Left ventricle myocardium inferior (tissue), 1 donor: ENCODE measurements at places on chromosomes 5 and 9. TPM values are rescaled to one million over a fixed set of nuclear protein-coding genes. Genes with fewer than 3 reads are reported as not detected.

GRCh38 chr5:116632890-116633289, 58.3 kb upstream of the SEMA6A start:
- no peak for DNase-seq

DNA sequence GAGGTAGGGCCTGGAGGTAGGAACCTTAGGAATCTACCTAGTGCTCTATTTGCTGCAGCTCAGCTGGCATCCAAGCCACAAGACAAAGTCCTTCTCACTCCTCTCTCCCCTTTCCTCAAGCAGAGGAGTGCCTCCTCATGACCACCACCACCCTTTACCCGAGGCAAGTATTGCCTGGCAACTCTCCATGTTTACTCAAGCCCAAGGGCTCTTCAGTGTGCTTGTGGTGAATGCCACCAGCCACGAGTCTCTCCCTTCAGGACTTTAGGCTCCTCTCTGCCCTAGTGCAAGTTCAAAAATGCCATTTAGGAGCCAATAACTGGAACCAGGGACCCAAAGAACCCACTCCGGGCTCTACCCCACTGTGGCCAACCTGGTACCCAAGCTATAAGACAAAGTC, 514.5 kb upstream of the RGMB start:
- DNase-seq: no peak

DNA sequence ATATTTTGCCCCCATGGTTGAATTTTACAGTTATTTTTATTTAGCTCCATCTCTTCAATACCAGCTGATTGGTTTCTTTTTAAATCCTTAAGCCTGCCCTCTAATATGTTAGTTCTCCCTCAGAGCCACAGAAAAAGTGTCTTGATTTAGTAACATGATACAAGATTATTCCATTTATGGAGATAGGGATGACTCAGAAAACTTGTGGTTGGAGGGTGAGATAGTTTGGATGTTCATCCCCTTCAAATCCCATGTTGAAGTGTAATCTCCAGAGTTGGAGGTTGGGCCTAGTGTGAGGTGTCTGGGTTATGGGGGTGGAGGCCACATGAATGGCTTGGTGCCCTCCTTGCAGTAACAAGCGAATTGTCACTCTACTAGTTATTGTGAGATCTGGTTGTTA, 115.7 kb downstream of the FBXO38 start:
- no peak for DNase-seq

GRCh38 chr5:59099270-59099994, 516.6 kb downstream of the RAB3C start:
- no peak for DNase-seq

DNA sequence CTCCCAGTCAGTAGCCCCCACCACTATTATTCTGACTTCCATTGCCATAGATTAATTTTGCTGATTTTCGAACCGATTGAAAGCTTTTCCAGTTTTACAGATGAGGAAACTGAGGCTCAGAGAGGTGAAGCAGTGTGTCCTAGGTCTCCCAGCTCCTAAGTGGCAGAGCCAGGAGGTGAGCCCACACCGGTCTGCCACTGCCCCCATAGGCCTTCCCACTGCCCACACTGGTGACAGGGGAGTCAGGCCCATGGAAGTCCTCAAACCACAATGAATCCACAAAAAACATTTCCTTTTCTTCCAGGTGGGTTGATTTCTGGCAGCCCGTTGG, 54.9 kb upstream of the RPL26L1 start:
- no peak for DNase-seq

GRCh38 chr9:137722481-137722880, 103.7 kb downstream of the EHMT1 start:
- DNase-seq: no peak

DNA sequence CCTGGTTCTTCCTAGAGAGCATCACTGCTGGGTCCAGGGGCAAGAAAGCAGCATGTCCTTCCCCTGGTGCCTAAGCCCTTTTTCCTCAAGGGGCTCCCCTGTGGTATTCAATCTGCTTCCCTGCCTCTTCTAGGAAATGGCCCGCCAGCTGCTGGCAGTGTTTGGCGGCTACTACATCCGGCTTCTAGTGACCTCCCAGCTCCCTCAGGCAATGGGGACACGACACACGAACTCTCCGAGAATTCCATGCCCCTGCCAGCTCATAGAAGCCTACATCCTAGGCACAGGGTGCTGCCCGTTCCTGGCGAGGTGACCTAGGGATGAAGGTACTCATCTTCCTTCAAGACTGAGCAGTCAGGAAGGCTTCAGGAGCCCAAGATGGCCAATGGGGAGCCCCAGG, 14.6 kb downstream of the TEX53 start:
- no peak for DNase-seq

DNA sequence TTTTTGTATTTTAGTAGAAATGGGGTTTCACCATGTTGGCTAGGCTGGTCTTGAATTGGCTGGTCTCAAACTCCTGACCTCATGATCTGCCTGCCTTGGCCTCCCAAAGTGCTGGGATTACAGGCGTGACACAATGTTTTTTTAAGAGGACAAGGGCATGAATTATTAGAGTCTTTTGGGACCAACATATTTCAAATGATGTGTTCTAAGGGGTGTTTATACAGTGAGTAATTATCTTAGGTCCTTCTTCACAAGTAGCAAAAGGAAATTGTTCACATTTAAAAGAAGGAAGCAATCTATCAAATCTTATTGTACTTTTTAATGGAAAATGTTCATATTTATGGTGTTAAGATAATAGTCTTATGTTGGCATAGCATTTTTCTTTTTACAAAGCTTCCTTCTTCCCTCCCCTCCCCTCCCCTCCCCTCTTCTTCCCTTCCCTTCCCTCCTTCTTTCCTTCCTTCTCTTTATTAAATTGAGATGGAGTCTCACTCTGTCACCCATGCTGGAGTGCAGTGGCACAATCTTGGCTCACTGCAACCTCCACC, 6.7 kb downstream of the GNG10 start:
- DNase-seq: no peak

- no peak for DNase-seq
Measured at GRCh38 chr5:146284016-146284415, 54.6 kb upstream of the POU4F3 start.

DNA sequence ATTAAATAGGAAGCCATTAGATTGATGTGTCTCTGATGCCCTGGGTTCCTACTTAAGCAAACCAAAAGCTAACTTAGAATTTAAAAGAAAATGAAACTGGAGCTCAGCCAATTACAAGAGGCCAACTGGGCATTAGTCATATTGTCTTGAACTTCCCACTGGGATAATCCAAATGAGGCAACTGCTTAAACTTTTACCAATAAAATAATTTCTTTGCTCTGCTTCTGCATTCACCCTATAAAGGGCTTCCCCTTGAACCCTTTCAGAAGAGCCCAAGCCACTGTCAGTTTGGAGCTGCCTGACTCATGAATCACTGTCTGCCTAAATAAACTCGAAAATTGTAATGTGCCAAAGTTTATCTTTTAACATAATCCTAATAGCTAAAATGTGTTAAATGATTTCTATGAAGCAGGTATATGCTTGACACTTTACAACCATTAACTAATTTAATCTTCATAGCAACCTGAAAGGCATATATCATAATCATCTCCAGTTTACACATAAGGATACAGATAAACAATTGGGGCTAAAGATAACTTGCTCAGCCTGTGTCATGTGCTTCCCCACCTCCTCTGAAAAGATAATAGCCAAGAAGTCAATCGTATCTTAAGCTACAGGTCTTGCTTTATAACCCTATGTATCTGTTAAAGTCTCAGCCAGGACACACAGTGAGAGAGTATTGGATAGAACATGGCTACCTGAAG, 11.5 kb downstream of the GPR150 start:
- DNase-seq: no peak

CAMK4 gene
- 0.36 TPM for total RNA-seq

SLC25A2 gene
- not detected for total RNA-seq

SLCO6A1 gene
- total RNA-seq: not detected

SLC45A2 gene
- total RNA-seq: not detected

DBH gene
- not detected for total RNA-seq
